ENCODE measurements at places on chromosomes 2 and 18. TPM values are rescaled to one million over a fixed set of nuclear protein-coding genes. Genes with fewer than 3 reads are reported as not detected.

DNA sequence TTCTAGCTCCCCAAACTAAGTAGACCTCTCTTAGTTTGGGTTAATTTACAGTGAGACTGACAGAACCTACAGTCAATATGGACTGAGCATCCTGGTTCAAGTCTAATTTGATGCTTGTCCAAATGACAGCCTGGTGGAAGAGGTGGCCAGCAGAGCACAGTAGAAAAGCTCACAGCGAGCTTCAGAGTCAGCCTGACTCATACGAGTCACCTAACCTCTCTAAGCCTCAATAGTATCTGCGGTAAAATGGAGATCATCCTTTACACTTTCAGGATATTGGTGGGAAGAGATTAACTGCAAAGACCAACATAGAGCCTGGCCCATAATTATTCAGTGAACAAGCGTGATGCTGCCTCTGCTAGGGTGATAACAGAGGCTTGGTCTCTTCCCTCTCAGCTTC lies 54.5 kb downstream of the DOCK10 start:
- DNase-seq = no peak

- DNase-seq = peak; percentile 40
Measured at GRCh38 chr18:12911025-12911928, 27.2 kb upstream of the PTPN2 start.

DNA sequence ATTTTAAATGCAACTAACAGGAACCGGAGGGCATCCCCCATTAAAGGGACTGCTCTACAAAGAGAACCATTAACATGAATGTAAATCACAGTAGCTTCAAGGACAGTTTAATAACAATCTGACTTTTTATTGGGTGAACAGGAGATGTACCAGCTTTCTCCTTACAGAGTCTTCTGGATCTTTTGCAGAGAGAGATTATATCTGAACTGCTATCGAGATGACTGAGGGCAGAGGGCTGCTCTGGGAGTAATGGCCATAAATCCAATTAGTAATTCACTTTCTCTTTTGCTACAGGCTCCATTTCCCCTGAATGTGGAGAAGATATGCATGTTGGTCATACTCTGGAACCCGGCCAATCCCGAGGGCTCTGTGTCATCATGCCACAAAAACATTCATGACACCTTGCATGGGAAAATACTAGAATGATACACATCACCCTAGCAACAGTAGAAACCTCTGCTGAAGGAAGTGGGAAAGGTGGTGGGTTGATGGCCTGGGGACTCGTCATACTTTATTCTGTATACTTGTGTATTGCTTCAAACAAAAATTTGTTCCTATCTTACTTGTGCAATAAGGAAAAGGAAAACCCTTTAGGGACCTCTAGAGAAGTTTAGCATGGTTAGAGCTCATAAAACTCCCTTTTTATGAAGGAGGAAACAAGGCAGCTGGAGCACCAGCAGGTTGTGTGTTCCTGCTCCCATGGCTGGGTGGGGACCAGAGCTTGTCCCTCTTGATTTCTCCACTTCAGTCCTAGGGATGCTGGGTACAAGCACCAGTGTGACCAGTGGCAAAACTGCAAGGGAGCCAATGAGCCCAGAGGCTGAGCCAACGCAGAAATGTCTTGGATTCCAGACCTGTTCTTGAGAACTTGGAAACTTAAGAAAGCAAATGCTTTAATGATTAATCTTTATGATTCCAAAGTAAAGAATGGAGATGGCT lies 26.0 kb downstream of the CTAGE1 start:
- no peak for DNase-seq

- DNase-seq = no peak
Measured at GRCh38 chr2:178845566-178846457, 38.6 kb upstream of the TTN start.

- no peak for DNase-seq
Measured at GRCh38 chr2:68317971-68318913, 1.5 kb downstream of the CNRIP1 start.

DNA sequence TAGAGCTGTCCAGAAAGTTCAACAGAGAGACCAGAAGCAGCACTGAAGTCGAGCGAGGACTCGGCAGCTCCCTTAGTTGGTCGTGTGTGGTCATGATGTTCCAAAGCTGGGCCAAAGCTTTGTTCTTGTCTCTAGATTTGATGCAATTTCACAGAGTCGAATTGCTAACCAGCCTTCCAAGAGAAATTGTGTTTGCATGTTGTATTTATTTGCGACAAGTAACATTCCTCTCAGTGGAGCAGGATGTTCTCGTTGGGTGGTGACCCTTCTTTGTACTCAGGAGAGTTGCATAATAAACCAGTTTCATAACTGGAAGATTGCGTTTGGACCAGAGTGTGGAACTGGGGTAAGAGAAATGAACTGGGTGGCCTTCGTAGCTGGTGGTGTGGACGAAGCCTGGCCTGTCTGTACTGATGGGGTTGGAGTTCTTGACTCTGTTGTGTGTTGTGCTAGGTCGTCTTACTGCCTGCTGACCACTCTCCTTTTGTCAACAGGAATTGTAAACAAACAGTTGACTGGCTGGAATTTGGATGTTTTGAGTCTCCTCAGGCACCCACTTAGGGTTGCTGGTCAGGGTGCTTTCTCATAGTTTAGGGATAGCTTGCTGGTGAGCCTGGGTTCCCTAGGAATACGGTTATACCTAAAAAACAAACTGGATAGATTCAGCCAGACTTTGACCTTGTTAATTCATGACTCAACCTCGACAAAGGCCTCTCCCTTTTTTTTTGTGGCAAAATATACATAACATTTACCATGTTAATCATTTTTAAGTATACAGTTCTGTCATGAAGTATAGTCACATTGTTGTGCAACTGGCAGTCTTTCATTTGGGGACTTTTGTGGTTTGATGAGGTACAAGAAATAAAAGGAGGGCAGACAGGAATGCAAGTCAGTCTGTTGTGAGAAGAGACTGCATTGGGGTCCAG lies 28.9 kb upstream of the TOGARAM2 start:
- DNase-seq = no peak

The CD8A gene
- total RNA-seq = 2.2 TPM

The PSMA8 gene
- total RNA-seq = 0.44 TPM

The ALPG gene
- total RNA-seq = not detected

Data from activated T-helper 1 cell treated with anti-CD3 and anti-CD28 coated beads, Interleukin-12 subunit alpha, Interleukin-12 subunit beta, Interleukin-2, Interleukin-4 antibody, amounts not matched to agents 30 ng/mL and 10 ng/mL and 1 ng/mL, durations not matched to agents 14 hours and 24 hours and 36 hours (primary cell).